ENCODE measurements at places on chromosomes 4 and X.

DNA sequence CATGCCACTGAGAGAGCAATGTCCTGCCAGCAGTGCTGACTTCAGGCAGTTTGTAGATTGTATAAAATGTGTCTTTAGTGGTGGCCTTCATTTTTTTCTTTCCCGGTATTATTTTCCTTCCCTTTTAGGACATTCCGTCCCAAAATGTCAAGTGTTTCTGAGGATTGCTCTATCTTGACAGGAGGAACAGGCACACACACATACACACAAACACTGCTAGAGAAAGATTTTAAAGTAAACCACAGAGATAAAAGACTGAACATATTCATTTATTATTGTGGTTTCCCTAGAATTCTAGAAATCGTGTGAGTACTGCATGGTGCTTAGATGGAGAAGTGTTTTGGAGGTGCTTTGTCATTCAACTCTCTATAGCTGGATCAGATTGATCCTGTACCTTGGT is 111.9 kb downstream of the GABRB1 start:
- no peak for DNase-seq

DNA sequence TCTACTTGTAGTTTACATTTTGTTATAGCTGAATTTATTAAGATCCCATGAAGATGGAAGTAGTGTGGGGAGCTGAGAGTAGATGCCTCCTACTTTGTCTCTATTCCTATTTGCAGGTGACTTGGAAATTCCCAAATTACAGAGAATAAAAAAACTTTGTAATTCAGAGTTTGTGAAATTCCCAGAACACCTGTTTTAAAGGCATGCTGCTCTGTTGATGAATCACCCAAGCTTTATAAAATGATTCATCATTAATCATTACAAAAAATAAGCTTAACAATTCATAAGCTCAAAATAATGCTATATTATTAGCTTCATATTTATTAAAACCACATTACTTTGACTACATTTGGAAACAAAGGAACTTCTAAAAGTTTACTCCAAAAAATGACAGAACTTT is 856.3 kb downstream of the RPA4 start:
- DNase-seq = no peak

DNA sequence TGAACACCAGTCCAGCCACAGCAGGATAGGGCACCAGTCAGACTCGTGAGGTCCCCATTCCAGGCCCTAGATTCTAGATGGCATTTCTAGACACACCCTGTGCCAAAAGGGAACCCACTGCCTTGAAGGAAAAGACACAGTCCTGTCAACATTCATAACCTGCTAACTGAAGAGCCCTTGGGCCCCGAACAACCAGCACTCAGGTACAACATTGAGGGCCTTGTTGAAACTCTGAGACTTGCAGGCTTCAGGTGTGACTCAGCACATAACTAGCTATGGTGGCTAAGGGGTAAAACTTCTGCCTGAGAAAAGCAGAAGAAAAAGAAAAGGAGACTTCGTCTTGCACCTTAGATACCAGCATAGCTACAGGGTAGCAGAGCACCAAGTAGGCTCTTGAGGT is 252.9 kb upstream of the GRID2 start:
- no peak for DNase-seq

DNA sequence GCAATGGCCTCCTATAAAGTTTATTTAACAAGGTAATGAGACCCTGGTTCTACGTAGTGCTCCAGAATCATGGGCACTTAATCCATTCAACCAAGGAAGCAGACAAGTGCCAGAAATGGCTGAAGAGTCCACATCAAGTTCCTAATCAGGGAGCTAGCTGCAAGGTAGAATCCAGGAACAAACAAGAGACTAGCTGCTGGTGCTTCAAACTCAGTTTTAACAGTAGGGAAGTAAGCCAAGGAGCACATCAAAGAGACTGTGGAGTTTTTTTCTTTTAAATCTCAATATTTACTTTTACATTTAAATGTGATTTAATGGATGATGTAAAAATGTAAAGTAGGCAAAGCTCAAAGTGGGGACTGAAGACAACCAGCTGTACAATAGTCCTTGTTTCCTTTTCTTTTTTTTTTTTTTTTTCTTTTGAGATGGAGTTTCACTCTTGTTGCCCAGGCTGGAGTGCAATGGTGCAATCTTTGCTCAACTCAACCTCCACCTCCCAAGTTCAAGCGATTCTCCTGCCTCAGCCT is 630.4 kb downstream of the CCSER1 start:
- no peak for DNase-seq

- no peak for DNase-seq
Measured at GRCh38 chrX:149453030-149453429, 52.1 kb downstream of the IDS start.

DNA sequence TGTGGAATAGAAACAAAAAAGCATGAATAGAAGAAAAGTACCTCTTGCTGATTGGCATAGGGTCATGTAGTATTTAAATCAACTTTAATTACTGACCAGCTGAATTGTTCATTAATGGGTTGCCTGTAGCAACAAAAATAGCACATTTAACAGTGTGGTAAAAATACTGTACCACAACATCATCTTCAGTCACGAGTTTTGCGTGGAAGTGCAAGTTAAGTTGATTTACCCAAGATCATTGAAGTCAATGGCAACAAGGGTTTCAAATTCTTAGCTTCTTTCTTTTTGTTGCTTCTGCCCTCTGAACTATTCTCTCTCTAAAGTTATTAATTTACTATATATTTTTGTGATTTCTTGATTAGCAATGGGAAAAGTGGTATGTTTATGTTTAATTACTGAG is 526.6 kb downstream of the C4orf33 start:
- no peak for DNase-seq

DNA sequence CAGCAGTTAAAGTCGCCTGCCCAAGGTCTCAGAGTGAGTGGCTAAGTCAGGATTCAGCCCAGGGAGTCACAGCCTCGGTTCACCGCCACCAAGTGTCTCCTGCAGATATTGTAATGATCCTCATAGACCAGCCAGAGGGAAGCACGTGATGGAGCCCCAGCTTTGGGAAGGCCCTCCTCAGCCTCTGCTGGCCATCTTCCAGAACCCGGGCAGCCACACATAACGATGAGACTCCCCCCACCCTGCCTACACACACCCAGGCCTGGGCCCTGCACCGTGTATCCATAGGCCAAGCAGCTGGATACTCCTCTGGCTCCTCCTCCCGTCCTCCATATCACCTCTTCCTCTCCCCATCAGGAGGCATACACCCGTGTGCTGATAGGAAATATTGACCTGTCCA is 19.6 kb upstream of the SASH3 start:
- DNase-seq = no peak

DNA sequence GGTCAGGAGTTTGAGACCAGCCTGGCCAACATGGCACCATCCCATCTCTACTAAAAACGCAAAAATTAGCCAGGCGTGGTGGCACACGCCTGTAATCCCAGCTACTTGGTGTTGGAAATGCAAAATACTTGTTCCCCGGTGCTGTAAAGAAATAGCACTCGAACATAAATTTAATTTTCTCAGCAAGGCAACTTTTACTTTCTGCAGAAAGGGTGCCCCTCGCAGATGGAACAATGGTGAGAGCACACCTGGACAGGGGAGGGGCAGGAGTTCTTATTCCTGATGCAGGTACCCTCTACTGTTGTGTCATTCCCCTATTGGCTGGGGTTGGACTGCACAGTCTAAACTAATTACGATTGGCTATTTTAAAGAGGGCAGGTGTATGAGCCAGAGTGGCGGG is 139.7 kb downstream of the FHIP1A start:
- DNase-seq = no peak

GRCh38 chr4:186900232-186900900 is 176.7 kb upstream of the FAT1 start:
- DNase-seq = no peak

DNA sequence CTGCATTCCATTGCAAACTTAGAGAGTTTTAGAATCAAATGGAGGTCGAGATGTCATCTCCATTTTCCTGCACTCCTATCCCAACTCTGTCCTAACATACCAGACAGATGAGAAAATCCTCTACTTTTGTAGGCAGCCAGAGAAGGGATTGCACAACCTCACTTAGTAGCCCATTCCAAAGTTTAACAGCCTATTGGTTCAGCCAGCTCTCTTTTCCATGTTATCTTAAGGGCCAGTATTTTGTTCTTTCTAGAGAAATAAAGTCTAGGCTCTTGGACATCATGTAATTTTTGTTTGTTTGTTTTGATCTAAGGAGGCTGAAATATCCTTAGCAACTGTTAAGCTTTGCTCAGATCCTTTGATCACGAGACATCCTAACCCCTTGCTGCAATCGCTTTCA is 173.0 kb downstream of the COX18 start:
- no peak for DNase-seq

GRCh38 chr4:89303177-89303576 is 4.4 kb downstream of the GPRIN3 start:
- no peak for DNase-seq

DNA sequence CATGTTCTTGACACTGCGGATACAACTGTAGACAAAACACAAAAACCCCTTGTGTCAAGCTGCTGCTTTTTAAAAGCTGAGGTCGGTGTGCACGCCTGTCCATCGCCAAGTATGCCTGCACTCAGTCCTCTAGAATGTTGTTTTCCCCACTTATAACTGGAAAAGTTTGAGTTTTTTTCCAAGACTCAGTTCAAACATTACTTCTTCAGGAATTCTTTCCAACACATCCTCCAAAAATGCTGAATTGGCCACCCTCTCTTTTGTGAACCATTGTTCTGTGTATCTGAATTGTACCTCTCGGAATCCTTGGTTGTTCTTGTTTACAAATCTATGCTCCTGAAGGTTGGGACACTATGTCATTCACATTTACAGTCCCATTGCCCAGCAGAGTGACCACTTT is 94.6 kb downstream of the REELD1 start:
- DNase-seq = no peak

- no peak for DNase-seq
Measured at GRCh38 chr4:111506706-111507105, 638.5 kb upstream of the FAM241A start.

GRCh38 chr4:123323998-123324397 is 72.6 kb upstream of the SPRY1 start:
- DNase-seq = no peak

DNA sequence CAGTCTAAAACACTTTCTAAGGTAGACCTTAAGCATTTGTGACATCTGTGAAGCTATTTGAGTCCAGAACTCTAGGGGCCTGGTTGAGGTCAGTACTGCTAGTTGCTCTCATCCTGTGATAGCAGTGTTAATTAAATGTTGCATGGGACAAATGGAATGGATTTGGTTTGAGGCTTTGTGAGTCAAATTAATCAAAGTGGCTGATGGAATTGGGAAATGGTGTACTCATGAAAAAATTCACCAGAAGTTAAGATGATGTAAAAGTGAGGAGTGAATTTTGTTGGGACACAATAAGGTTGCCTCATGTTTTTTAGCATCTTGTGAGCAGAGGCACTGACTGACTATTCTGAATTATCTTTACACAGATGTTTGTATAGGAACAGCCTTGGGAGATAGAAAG is 99.2 kb upstream of the ARSJ start:
- DNase-seq = no peak

GRCh38 chr4:11427121-11427996 is 1.3 kb downstream of the HS3ST1 start:
- no peak for DNase-seq

GRCh38 chr4:129526812-129527211 is 430.9 kb downstream of the C4orf33 start:
- no peak for DNase-seq

GRCh38 chr4:128475597-128475996 is 188.0 kb upstream of the PGRMC2 start:
- DNase-seq = no peak

DNA sequence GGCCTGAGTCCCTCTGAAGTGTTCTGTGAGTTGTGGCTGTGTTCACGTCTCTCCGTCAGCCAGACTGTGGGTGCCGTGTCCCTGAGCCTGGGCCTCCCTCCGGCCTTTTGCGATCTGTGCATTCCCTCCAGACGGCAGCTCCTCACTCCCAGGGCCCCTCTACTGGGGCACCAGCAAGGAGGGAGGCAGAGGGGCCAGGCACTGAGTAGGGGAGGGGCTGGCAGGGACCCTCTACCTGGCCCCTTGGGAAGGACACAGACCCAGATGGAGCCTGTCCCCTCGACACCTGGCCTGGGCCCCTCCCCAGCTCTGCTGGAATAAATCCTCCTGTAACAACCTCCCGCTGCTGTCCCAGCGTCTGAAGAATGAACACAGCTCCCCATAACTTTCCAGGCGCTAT is 110.0 kb upstream of the NKX1-1 start:
- DNase-seq = no peak

DNA sequence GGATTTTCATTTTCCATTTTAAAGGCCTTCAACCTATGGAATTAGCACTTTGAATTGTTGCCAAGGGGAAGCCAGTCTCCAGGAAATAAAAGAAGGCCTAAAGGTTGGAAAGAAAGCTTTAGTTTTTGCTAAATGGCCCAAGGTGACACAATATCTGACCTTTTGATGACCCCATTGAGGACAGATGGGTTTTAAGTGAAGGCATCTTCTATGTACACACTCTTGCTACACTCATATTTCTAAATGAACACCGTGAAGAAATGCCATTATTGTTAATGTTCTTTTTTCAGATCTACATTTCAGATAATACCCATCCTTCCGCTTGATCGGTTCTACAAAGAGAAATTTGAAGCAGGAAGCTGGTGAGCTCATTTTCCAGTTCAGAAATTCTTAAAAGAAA is 162.8 kb upstream of the POU3F4 start:
- DNase-seq = no peak

DNA sequence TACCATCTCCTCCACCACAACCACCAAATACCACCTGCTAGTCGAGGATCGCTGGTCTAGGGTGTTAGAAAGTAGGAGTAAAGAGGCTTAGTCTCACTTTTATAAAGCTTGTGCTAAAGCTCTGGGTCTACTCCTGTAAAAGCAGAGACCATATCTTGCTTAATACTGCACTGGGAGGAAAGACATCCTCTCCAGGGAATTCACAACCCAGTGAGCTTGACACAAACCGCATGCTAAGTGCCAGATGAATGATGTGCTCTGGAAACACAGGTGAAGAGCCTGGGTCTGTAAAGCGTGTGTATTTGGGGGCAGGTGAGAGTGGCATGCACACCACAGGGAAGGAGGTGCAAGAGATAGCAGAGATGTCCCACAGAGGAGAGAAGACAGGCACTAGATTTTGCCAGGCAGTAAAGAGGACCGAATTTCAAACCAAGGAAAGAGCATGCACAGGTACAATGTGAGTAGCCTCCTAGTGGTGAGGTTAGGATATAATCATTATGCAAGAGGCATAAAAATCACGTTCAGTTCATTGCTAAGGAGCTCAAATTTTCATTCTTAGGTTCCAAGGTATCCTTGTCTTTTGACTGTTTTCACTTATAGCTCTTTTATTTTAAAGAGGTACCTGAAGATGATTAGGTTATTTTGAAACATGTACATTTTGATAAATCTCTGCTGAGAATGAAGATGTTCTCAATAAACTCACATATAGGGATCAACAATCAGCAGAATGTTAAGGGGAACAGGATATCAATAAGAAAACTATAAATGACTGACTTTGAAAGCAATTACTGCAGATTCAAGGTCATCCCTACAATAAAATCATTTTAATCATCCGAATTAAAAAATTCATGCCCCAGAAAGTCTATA is 20.7 kb downstream of the TAPT1 start:
- no peak for DNase-seq

GRCh38 chr4:123889507-123889906 is 492.9 kb downstream of the SPRY1 start:
- DNase-seq = no peak

GRCh38 chr4:47002580-47002979 is 9.2 kb upstream of the GABRA4 start:
- no peak for DNase-seq

GRCh38 chr4:106587558-106587957 is 219.0 kb upstream of the GIMD1 start:
- no peak for DNase-seq

- DNase-seq = no peak
Measured at GRCh38 chrX:12811658-12812057, 20.4 kb downstream of the PRPS2 start.
